Neural crest cell (in vitro differentiated cells): ENCODE measurements at places on chromosomes 2 and 18.

- DNase-seq = peak; percentile 45
These were observed 12.7 kb upstream of the FHOD3 start for GRCh38 chr18:36284671-36285295.

DNA sequence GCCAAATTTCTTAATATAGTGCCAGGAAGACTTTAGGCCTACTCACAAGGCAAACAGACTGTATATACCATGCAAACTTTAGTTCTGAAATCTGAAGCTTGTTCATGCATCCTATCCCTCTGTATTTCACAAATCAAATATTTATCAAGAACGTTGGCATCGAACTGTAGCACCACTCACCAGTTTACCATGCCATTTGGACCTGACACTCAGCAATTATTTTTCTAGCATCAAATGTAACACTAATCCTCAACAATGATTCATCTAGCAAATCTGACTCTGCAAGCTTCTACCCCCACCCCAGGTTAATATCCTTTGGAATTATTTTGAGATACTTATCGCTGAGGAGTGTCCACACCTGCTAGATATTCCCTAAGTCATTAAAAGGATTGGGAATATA, 1506.6 kb downstream of the LRP1B start:
- DNase-seq = no peak

- no peak for DNase-seq
These were observed 1341.5 kb upstream of the ACVR2A start for GRCh38 chr2:146503366-146503765.

DNA sequence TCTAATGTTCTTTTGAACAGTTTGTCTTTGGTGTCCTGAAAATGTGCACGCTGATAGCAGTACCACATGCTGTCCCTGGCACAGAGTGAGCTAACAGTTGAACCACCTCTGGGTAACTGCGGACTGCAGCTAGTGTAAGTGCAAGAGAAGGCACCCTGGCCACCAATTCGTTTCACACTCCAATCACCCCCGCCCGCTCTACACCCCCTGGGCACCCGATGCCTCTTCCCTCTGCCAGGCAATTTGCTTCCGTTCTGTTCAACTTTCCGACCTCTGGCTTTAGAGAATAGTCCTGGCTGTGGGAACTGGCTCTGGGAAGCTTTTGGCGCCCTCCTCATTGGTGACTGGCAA, 1.4 kb downstream of the DOCK10 start:
- no peak for DNase-seq
